Ammon's horn (tissue), 1 donor: ENCODE measurements at places on chromosomes 7 and 10.

GRCh38 chr7:150406567-150407421 lies 27.7 kb downstream of the ZNF775 start:
- no peak for DNase-seq

DNA sequence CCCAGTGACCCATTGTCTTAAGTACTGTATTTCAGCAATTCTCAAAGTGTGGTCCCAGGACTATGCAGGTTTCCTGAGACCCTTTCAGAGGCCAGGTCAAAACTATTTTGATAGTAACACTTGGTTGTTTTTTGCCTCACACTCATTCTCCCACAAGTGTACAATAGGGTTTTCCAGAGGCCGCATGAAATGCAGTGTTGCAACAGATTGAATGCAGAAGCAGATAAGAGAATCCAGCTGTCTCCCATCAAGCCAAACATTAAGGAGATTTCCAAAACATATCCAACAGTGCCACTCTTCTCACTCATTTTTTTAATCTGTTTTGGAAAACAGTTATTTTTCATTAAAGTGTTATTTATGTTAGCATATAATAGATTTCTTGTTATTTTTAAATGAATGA lies 20.0 kb downstream of the VKORC1L1 start:
- no peak for DNase-seq

DNA sequence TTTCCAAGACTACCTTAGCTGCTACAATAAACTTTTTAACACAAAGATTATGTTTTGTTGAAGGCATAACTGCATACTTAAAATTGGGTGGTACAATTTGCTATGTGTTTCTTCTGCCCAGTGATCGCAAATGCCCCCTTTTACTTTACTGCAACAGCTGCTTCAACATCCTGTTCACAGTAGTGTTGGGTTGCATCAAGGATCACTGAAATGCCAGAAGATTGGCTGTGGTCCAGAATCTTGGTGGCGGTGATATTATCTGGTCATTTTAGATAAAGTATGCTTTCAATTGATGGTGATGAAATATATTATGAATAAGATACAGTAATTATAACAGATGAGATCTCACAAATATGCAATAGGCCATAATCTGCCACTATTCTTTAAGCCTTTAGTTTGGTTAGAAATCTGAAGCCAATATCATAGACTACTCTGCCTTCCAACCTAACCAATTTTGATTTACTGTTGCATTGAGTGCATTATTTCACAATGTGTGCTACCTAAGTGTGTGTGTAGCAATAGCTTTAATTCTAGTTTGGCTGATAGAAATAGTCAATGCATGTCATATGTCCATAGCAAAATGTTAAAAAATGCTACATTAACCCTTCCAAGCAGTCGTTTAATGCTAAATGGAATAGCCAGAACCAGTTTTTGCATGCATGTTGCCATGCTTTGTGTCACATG lies 29.8 kb upstream of the ING3 start:
- DNase-seq, result no peak

- DNase-seq, result no peak
Observed at GRCh38 chr10:112917681-112918080, 32.4 kb upstream of the TCF7L2 start.

DNA sequence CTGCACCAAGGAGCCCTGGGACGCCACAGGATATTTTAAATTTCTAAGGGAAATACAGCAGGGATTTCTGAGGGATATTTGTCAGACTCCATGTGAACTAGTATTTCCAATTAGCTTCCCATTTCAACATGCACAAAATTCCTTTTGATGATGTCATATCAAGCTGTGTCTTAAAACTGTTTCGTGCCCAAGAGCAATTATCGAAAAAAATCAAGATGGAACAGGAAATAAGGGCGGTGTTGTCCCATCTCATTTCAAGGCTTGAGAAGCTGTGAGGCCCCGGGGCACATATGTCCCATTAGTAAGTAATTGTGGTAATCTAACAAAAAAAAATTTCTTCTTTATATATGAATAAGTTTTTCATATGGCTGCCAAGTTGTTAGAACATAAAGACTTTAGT lies 47.4 kb downstream of the PPP1R17 start:
- no peak for DNase-seq

- DNase-seq, result no peak
Observed at GRCh38 chr7:158394936-158395335, 192.7 kb downstream of the PTPRN2 start.

- DNase-seq, result peak; percentile 9
Observed at GRCh38 chr7:36440880-36441279, 51.2 kb downstream of the ANLN start.

- DNase-seq, result peak; percentile 4
Observed at GRCh38 chr10:86644152-86644793, 10.1 kb upstream of the OPN4 start.

- no peak for DNase-seq
Observed at GRCh38 chr10:16436367-16436757, 448 bp upstream of the PTER start.

DNA sequence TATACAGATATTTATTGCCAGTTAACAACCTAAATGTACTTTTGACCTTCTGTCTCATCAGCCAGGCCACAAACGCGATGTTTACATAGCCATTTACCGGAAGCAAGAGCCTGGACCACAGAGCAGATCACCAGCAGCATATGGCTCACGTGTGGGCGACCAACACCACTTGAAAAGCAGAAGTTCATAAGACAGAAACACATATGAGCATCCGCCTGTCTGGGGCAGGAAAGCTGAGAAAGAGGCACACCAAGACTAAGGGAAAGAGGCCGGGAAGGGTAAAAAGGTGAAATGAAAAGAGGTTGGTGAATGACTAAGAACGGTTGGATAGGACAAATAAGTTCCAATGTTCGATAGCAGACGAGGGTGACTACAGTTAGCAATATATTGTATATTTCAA lies 1.3 kb downstream of the ABCB1 start:
- peak; percentile 5 for DNase-seq

DNA sequence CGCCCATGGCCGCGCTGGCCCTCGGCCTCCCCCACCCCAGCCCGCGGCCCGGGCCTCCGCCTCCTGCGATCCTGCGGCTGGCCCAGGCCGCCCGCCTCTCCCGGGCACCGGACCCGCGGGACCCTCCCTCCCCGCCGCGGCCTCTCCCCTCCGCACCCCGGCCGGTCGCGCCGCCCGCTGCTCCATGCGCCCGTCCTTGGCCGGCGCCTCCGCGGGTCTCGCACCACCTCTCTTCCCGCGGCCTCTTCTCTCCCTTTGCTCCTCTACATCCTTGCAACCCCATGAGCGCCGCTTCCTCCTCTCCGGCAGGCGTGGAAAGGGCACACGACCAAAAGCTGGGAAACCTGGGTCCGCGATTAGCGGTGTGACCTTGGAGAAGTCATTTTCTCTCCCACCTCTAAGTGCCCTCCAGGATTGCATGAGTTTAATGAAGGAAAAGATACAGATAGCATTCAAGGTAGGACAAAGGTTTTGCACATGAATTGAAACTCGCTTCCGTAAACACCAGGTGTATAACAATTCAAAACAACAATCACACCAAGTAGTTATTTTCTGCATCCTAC lies 448 bp upstream of the SRPK2 start:
- peak; percentile 38 for DNase-seq

GRCh38 chr7:139181404-139181803 lies 49.6 kb upstream of the UBN2 start:
- no peak for DNase-seq

GRCh38 chr7:25259487-25260243 lies 31.4 kb upstream of the NPVF start:
- DNase-seq, result peak; percentile 89

DNA sequence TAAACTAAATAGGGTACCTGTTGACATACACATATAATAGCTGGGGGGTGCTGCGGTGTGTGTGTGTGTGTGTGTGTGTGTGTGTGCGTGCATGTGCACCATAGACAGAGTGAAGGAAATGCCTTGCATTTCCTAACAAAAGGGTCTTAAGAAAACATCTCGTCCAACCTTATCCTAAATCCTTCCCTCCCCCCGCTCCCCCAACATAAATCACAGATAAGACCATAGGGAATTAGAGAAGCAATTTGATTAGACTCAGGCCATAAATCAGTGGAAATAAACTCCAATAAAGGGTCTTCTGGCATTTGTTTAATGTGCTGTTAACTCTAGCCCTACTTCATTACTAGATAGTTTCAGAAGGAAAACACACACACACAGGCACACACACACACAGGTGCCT lies 148.5 kb downstream of the PPP1R17 start:
- DNase-seq, result no peak

- no peak for DNase-seq
Observed at GRCh38 chr7:90768301-90768700, 172.2 kb downstream of the CDK14 start.

- DNase-seq, result no peak
Observed at GRCh38 chr10:111233439-111233838, 156.6 kb downstream of the ADRA2A start.

DNA sequence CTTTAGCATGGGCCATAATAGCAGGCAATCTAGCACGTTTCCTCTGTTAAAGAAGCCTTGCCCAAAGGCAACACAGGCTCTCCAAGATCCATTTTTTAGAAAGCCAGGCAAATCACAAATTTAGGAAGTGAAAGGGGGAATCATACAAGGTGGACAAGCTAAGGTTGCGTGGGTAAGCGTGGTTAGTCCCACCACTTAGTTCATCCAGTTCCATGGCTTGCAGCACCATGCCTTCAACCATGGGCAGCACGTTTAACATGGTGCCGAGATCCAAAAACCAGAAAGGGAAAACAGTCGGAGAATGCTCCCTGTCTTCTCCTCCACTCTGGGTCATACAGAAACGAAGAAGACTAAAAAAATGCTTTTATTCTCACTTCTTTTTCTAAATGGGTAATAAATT lies 234.4 kb upstream of the IMMP2L start:
- no peak for DNase-seq

GRCh38 chr7:32524631-32525030 lies 29.3 kb downstream of the AVL9 start:
- no peak for DNase-seq

- no peak for DNase-seq
Observed at GRCh38 chr7:151152643-151153513, 14.6 kb downstream of the GBX1 start.

GRCh38 chr10:46556515-46557318 lies at the start of gene GPRIN2:
Gene GPRIN2 (minus strand): TSS chr10:46556658. CDS start chr10:46550736, 5,922 bp downstream.
- no peak for DNase-seq

DNA sequence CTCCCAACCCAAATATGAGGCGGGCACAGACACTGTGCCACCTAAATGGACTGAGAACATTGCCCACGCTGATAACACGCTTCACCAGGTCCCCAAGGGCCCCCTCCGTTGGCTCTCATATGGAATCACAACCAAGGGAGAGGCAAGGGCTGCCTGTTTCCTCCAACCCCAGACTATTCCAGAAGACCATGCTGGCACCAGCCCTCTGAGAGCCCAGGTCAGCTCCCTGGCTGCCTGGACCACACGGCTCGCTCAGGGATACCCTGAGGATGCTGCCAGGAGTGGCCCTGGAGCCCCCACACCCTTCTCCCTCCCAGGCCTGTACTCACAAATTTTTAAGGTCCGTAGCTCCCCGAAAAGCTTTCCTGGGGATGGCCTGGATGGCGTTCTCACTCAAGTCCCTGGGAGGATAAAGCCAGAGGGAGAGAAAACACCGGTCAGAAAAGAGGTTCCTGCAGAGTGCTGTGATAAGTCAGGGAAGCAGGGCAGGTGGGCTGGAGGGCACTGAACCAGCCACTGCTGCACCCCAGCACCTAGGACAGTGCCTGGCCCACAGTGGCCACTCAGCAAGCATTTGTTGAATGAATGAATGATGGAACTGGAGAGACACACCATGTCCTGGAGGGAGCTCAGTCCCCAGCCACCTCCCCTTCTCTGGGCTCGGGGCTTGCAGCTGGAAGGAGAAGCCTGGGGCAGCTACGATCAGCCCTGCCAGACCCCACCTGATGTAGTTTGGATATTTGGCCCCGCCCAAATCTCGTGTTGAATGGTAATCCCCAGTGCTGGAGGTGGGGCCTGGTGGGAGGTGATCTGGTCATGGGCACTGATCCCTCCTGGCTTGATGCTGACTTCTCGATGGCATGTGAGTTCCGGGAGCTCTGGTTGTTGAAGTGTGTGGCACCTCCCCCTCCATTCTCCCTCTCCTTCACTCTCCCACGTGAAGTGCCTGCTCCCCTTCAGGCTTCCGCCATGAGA lies 119.8 kb downstream of the SLIT1 start:
- DNase-seq, result no peak

- DNase-seq, result no peak
Observed at GRCh38 chr10:14456218-14456869, 125.6 kb upstream of the FRMD4A start.

DNA sequence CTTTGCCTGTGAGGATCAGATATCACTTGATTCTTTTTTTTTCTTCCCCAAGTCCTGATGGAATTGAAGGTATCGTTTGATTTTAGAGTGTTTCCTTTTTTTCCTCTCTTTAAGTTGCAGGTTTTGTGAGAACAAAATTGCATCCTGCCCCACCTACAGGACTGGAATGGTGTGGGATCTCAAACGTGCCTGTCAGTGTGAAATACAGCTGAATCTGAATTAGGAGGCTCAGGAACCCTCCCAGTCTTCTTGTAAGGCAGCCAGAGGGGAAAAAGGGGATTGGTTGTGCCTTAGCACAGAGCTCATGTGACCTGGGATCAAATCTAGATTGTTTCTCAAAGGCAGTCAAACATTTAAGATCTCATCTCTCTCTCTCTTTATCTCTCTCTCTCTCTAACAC lies 32.7 kb upstream of the KLHL7 start:
- no peak for DNase-seq

DNA sequence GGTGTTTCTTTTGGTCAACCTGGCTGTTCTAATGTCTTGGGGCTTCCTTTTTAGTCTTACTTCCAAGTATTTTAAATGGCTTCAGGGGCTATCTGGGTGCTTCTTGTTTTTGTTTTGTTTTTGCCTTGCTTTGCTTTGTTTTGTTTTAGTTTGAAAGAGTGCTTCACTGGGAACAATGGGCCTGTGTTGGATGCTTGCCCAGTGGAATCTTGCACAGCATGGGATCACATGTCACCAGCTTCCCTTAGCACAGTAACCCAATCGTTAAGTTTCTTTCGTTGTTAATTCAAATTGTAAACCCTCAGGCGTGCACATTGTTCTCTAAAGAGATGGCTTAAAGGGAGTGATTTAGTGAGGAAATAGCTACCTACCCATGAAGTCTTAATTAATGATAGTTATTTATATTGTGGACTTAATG lies 8.9 kb downstream of the COL17A1 start:
- DNase-seq, result peak; percentile 85

GRCh38 chr10:101576211-101576863 lies 11.7 kb downstream of the POLL start:
- no peak for DNase-seq

DNA sequence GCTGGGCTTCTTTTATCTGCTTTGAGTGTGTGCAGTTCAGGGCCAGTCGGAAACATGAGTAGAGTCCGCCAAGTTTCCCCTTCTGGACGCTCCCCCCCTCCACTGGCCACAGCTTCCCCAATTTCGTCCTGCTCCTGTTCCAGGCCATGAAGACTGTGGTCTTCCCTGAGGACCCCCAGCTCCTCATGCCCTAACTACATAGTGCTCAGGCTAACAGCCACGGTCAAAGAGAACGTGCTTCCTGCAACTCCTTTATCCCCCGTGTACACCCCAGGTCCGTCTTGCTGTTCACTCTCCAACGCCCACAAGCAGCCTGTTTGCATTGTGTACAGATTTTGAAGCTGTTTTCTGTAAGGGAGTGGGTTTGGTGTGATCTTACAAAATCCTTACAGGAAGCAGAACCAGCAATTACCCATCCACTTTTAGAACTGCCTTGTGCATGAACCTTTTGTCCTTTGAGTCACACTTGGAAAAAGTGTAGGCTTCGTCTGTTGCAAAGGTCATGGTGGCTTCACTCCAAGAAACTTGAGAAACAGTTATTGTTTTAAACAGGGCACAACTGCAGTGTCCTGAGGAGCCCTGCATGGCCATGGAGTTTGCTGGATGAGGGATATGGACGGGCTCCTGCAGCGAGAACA lies 77.0 kb upstream of the FAM20C start:
- DNase-seq, result peak; percentile 60
